Stimulated activated CD4-positive, alpha-beta T cell treated with anti-CD3 and anti-CD28 coated beads, Interleukin-1b, Interleukin-23, amount 100 ng/mL, for 1 hour (primary cell): ENCODE measurements at places on chromosomes 6 and 20.

GRCh38 chr6:19898141-19898740 is 61.1 kb downstream of the ID4 start:
- DNase-seq: no peak

DNA sequence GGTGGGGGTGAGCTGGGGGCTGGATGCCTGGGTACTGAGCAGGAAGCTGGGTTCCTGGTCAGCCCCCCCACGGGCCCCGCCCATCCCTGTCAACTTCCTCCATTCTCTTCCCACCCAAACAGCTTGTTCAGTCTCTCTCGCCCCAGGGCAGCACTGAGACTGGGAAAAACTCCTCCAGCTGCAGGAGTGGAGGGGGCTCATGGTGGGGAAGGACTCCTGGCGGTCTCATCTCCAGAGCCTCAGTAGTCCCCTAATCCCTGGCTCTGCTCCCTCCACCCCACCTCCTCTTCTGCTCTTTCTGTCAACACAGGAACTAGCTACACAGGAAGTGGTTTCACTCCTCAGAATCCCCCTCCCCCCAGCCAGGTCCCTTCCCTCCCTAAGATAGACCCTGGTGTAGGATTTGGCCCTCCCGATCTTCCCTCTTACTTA is at the start of gene GPSM3:
TSS of gene GPSM3 (minus strand) at position 36 of the 432 bp plus-strand sequence. CDS start 130 bp downstream, outside the sequence.
- DNase-seq: no peak

DNA sequence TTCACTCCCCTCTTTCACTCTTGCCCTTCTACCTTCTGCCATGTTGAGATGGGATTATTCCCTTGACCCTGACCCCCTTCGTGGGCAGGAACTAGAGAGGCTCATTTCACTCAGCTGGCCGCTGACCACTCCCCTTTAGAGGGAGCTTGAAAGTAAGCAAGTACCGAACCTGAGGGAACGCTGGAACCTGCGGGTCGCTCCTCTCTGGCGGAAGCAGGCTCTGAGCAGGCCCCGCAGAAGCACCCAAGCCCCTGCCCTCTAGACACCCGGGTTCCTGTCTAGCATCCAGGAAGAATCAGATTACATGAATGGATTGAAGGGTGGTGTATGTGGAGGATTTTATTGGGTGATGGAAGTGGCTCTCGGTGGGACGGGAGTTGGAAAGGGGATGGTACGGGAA is 11.9 kb upstream of the MYCT1 start:
- DNase-seq: no peak

- DNase-seq: no peak
Observed at GRCh38 chr6:11492464-11493290, 44.9 kb upstream of the TMEM170B start.

GRCh38 chr6:81511423-81511822 is 241.1 kb downstream of the TENT5A start:
- no peak for DNase-seq

DNA sequence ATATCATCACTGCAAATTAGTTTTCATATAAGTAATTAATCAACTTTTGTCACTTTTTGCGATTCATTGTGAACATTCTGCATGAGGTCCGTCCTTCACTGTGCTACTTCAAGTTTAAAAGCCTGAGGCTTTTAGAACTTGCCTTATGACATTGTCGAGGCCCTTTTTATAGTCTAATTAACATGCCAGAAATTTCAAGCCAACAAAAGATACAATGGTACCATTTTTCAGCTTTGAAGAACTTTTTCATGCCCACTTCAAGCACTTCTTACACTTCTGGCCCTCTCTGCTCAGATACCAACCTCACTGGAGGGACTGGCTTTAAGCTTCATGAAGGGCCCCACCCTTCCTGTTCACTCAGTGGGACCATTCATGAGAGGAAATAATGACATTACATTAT is 323.1 kb downstream of the TPBG start:
- no peak for DNase-seq

DNA sequence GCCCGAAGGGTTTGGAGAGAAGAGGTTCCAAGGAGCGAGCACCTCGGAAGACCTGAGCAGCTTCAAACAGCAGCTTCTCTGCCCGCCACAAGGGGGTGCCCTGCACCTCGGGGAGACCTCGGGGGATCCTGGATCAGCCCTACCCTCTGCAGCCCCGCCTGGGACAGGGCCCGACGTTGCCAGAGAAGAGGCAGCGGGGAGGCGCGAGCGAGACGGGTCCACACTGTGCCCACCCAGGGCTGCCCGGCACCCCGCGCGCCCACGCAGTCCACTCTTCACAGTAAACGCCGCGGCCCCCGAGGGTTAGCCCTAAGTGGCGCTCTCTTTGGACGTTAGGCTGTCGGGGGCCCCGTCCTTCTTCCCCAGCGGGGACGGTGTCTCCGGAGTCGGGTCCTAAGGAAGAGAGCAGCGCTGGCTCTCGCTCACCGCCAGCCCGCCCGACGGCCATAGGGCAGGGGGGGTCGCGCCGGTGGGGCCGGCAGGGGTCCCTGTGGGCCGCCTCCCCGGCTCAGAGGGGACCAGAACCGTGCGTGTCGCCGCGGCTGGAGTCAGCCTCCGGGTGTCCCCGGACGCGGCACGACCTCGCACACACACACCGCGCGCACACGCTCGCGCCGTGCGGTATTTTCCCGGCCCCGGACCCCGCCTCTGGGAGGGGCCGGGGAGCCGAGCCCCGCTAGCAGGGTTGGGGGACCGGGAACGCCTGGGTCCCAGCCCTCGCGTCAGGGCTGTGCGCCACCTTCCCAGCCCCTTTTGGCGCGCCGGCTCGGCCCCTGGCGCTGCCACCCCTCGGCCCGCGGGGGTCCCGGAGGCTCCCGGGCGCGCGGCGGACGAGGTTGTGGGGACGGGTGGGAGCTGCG is 929 bp downstream of the CDH22 start:
- peak; percentile 50 for DNase-seq

- DNase-seq: no peak
Observed at GRCh38 chr6:110646419-110646698, 168.9 kb downstream of the CDK19 start.

DNA sequence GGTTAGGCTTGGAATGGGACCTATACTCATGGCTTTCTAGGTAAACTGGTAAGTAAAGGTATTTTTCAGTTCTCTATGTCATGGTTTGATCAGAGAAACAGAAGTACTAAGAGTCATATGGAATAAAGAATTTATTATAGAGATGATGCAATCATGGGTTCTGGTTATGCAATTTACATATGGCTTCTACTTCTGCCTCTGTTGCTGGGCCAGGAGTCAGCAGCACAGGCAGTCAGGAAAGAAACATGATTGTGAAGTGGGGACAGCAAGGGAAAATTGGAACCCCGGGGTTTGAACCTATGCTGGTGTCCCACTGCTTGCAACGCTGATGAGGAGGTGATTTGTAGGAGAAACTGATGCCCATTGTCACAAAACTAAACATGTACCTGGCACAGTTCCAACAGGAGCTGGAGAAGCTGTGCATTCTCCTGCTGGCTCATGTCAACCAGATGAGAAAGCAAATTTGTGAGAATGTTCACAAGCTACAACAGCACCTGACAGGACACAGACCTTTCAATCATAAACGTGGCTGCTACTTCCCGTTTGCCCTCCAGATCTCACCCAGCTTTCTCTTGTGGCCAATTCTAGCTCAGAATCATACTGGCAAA is 887.1 kb downstream of the TFAP2A start:
- no peak for DNase-seq

GRCh38 chr6:85113934-85114580 is 335.8 kb upstream of the NT5E start:
- no peak for DNase-seq

- DNase-seq: no peak
Observed at GRCh38 chr20:47799116-47799715, 13.9 kb upstream of the SULF2 start.

- DNase-seq: no peak
Observed at GRCh38 chr6:157101166-157101565, 222.2 kb downstream of the TMEM242 start.

GRCh38 chr6:43467752-43468151 is 9.6 kb upstream of the TJAP1 start:
- DNase-seq: no peak

- DNase-seq: no peak
Observed at GRCh38 chr20:58570204-58570859, 55.1 kb upstream of the APCDD1L start.

- no peak for DNase-seq
Observed at GRCh38 chr20:35314816-35315631, 22.8 kb upstream of the FAM83C start.

GRCh38 chr20:29300579-29301551 is 1956.6 kb upstream of the DEFB115 start:
- DNase-seq: no peak

GRCh38 chr6:19472153-19472552 is 365.0 kb upstream of the ID4 start:
- DNase-seq: no peak

- no peak for DNase-seq
Observed at GRCh38 chr20:47020231-47020630, 125.6 kb downstream of the EYA2 start.

DNA sequence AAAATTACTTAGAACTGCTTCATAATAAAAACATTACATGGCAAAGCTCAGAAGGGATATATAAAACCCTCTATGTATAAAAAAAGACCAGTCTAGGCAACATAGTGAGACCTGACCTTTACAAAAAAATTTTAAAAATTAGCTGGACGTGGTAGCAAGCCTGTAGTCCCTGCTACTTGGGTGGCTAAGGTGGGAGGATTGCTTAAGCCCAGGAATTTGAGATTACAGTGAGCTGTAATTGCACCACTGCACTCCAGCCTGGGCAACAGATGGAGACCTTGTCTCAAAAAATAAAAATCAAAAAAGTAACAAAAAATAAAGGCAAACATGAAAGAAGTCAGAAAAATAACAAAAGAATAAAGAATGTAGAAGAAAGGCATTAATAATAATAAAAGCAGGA is 21.5 kb upstream of the TPD52L1 start:
- no peak for DNase-seq
